ENCODE measurements at places on chromosomes 7 and 10.

DNA sequence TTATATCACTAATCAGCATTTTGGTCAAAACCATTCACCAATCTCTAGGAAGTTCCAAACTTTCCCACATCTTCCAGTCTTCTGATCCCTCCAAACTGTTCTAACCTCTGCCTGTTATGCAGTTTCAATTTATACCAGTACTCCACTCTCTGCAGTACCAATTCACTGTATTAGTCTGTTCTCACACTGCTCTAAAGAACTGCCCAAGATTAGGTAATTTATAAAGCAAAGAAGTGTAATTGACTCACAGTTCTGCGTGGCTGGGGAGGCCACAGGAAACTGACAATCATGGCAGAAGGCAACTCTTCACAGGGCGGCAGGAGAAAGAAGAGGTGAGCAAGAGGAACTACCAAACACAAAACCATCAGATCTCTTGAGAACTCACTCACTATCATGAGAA lies 374.9 kb downstream of the SORCS1 start:
- DNase-seq = no peak

- DNase-seq = no peak
These were observed 474.3 kb downstream of the SEMA3D start for GRCh38 chr7:84712374-84713121.

DNA sequence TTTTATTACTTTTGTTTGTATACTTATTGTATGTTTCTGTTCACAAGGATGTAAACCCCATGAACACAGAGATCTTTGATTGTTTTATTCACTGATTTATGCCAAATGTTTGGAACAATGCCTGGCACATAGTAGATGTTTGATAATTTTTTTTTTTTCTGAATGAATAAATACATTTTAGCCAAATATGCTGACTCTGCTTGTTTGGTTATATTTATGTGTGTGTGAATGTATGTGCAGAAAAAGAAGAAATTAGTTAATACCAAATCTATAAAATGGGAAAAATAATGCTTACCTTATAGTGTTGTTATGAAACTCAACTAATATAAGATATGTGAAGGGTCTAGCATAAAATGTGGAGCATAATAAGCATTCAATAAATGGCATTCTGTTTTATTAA lies 203.9 kb downstream of the MDFIC start:
- no peak for DNase-seq

DNA sequence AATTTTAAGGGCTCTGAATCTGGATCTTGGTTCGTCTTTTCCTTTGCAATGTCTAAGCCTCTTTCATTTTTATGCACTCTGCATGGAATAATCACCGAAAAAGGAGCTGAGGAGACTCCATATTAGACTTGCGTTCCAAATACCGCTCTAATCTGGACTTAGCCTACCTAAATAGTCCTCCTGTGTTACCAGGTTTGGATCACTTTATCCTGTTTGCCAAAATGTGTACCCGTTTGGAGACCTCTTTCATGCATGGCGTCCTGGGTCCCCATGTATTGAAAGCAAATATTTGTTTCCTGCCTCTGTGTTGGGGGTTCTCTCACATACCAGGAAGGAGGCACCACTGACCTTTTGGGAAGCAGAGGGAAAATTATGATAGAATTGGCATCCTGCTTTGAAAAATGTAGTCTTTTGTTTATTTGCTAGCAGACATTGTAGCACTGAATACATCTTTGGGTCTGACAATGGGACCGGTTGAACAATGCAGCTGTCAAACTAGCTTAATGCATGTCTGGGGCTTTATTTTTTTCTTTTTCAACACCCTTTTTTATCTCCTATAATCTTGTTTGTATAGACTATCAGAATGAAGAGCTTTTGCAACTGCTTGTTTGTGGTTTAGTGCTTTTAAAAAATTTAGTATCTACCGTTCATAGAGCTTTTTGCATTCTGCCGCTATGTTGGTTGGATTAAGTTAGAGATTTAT lies 11.8 kb upstream of the CELF2 start:
- no peak for DNase-seq

- no peak for DNase-seq
These were observed 387.0 kb downstream of the SDK1 start for GRCh38 chr7:3688071-3688470.

DNA sequence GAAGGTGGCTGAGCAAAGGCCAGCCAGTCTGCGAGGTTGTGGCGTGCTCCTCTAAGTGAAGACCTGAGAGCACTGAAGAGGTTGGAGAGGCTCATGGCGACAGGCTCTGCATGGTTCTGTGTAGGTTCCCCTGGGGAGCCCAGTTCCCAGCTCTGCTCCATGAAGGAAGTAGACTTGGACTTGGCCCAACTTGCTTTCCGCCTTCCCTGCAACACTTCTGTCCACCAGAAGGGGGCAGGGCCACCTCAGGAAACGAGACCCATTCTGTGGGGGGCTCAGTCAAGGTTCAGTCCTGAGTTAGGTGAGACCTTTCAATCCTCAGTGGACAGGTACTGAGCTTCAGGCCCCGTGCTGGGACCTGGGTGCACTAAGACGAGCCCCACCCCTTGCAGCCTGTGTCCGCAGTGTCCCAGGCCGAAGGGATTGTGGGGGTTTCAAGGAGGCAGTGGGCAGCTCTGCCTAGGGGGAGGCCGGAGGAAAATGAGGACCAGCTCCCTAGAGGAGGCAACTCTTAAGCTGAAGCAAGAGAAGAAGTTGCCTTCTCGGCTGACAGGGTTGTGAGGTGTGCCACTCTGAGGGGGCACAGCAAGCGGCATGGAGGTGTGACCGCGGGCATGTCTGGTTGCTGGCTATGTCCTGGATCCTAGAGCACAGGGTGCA lies 15.0 kb upstream of the PCBD1 start:
- DNase-seq = no peak

GRCh38 chr10:63832686-63833085 lies 311.5 kb downstream of the REEP3 start:
- DNase-seq = no peak

DNA sequence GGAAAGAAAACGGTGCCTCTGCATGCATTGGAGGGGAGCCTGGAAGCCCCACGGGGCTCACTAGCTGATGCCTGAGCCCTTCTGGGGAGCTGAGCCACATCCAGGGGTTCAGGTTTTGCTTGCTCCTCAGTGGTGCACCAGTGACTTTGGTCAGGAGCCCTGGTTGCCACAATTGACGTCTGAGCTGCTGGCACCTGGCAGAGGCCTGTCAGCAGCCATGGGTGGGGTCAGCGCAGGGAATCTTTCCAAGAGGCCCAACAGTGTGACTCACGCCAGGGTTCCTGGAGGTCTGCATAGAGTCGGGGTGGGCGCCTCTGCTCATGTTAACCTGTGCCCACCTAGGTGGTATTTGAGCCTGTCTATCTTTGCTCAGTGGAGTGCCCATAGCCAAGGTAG lies 138.7 kb downstream of the NEURL1 start:
- no peak for DNase-seq

GRCh38 chr10:8054244-8054493 lies 319 bp upstream of the GATA3 start:
- no peak for DNase-seq

- no peak for DNase-seq
These were observed 138.0 kb downstream of the AUTS2 start for GRCh38 chr7:69736126-69736810.

GRCh38 chr10:77888356-77888703 lies 38.2 kb downstream of the DLG5 start:
- no peak for DNase-seq

DNA sequence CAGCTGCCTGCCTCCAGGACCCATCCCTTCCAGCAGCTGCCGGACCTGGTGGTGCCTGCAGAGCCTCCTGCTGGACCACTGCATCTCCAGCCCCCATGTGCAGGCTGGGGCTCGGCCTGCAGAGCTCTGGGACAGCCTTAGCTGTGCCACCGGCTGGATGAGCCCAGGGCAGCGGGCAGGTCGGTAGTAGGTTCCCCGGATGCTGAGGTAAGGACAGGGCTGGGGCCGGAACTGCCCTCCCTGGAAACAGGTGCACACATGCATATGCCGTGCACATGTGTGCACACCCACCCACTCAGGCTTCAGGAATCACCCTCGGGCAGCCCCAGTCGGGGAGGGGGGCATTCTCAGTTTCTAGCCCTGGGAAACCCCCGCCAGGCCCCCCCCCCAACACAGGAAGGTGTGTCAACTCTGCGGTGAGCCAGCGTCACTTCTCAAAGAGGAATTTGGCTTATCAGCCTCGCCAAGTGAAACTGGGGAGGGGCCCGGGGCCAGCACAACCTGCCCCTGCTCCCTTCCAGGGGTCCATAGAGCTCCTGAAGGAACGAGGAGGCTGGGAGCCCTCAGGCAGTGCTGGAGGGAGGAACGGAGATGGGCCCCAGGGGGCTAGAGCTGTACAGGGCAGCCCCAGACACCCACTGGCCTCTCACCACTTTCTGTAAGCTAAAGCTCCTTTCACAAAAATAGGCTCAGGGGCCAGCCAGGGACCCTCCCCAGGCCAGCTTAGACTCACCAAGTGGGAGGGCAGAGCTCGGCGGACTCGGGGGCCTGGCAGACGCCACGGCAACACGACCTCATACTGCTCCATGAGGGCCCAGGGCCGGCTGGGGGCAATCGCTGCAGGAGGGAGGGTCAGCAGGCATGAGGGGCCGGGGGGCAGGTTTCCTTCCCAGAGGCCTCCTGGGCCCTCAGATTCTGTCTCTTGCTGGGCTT lies 1.7 kb downstream of the ADAM8 start:
- peak; percentile 75 for DNase-seq

DNA sequence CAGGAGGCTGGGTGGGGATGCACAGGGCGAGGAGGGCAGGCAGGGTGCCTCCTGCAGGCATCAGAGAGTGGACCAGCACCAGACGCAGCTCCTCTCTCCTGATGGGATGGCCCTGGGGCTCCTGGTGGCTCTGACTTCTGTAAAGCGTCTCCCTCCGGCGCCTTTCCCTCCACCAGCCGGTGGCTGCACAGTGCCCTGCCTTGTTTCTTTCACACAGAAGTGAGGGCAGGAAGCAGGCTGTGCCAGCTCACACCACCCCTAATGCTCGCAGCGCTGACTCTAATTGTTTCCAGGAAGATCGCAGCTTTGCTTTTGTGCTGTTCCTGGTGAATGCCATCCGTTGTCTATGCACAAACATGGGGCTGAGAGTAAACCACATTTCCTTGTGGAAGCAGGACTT lies 152.3 kb upstream of the LANCL2 start:
- DNase-seq = no peak

DNA sequence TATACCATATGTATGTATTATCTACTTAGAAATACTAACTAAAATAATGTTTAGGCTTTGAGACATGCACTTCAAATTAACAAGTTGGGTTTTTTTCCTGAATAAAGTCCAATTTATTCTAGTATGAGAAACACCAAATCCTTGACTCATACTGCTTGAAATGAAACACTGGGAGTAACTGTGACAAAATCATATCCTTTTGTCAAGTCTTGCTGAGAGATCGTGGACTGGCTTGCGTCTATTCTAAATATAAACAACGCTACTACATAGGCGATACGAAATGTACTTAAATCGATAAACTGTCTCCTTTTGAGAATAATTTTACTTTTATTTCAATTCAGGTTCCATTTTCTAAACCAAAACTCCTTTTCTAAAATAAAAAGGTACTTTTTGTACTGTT lies 16.3 kb downstream of the SMURF1 start:
- DNase-seq = no peak

- DNase-seq = no peak
These were observed 141.8 kb upstream of the NOBOX start for GRCh38 chr7:144545330-144545729.

GRCh38 chr7:121385800-121386179 lies 10.3 kb downstream of the FAM3C start:
- DNase-seq = peak; percentile 26

- DNase-seq = no peak
These were observed 225.9 kb downstream of the PAXIP1 start for GRCh38 chr7:154777023-154777422.

GRCh38 chr7:125878235-125878956 lies 948.8 kb upstream of the POT1 start:
- DNase-seq = no peak

GRCh38 chr10:113746217-113746957 lies 5.1 kb upstream of the PLEKHS1 start:
- DNase-seq = no peak

DNA sequence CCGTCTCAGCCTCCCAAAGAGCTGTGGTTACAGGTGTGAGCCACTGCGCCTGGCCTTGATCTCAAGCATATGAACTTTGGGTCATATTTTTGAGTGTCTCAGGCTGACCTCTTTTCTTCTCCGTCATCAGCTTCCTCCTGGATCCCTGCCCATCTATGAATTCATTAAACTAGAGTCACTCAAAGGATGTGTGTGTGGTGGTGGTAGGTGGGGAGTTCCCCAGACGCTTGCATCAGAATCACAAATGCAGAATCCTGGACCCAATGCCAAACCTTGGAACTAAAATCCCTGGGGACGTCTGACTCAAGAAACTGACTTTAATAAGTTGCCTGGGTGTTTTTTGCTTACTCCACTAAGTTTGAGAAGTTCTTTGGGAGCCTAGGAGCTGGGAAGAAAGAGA lies 6.7 kb upstream of the CREB5 start:
- no peak for DNase-seq

DNA sequence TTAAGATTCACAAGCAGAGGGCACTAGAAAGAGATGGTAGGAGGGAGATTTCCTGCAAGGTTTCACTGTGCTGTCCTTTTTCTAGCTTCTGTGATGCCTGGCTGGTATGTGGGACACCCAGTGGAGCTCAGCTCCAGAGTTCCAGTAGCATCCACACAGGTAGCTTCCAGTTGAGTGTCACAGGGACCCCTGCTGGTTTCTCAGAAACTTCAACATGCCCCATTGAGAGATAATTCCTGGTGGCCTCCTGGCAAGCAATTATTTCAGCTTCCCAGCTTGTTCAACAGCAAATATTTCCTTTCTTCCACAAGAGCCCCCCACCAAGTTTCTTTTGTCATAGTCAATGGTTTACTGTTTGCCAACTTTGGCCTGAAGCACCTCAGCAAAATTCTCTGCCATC lies 858.7 kb downstream of the REEP3 start:
- no peak for DNase-seq

- no peak for DNase-seq
These were observed 35.4 kb upstream of the ZNF107 start for GRCh38 chr7:64630496-64630895.

GRCh38 chr10:122050811-122051210 lies 61.8 kb downstream of the TACC2 start:
- no peak for DNase-seq

DNA sequence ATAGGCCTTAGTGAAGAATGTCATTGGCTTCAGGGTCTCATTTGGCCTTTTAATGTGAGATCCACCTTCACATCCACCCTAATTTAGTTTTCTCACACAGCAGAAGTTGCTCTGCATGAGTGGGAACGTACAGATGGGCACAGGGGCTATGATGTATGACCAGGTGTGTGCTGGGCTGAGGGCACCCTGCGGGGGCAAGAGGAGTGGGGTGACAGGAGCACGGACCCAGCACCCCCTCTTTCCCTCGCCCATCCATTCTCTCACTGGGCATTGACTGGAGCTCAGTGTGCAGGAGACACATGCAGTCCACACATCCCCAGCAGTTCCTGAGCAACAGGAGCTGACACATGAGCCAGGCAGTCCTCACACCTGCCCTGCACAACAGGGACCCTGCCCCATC lies 95.1 kb upstream of the PPP2R2D start:
- no peak for DNase-seq

- DNase-seq = no peak
These were observed 537.1 kb upstream of the FOXK1 start for GRCh38 chr7:4144811-4145510.

GRCh38 chr10:101067356-101068083 lies 5.7 kb downstream of the KAZALD1 start:
- peak; percentile 72 for DNase-seq

All from memory B cell (primary cell).